ENCODE measurements at places on chromosomes 7 and 10.

GRCh38 chr10:26681076-26681475, 16.4 kb upstream of the PDSS1 start:
- DNase-seq, result no peak

- DNase-seq, result peak; percentile 47
Measured at GRCh38 chr10:6973899-6974298, 393.8 kb upstream of the PRKCQ start.

DNA sequence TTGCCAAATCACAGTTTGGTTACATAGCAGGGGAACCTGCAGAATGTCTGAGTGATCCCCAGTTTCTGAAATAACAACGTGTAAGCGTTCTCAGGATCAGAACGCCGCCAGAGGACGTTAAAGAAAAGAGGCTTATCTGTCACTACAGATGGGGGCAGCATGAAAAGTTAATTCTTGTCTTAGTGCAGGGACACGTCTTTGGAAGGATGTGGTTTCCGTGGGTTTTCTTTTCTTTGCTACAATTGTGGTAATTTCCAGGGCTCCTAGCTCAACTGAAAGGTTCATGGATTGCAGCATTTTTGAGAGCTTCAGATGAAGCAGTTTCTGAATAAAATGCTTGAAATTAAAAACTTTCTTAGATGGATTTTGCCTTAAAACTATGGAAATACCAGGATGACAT, 106.6 kb downstream of the PRKCQ start:
- DNase-seq, result peak; percentile 49

DNA sequence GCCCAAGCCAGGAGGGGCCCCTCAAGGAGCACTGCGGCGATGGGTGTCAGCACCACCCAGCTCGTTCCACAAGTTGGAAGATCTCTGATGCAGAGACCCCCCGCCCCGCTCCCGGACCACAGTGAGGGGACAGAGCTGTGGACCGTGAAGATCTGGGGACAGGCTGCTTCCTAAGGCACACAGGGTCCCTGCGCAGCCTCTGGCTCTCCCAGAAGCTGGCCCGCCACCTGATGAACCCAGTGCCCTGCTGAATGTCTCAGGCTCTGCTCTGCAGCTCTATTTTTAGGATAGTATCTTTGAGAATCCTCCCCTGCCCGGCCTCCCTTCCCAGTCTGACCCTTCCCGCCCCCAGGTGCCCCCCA, 29.7 kb downstream of the GBX1 start:
- DNase-seq, result no peak

DNA sequence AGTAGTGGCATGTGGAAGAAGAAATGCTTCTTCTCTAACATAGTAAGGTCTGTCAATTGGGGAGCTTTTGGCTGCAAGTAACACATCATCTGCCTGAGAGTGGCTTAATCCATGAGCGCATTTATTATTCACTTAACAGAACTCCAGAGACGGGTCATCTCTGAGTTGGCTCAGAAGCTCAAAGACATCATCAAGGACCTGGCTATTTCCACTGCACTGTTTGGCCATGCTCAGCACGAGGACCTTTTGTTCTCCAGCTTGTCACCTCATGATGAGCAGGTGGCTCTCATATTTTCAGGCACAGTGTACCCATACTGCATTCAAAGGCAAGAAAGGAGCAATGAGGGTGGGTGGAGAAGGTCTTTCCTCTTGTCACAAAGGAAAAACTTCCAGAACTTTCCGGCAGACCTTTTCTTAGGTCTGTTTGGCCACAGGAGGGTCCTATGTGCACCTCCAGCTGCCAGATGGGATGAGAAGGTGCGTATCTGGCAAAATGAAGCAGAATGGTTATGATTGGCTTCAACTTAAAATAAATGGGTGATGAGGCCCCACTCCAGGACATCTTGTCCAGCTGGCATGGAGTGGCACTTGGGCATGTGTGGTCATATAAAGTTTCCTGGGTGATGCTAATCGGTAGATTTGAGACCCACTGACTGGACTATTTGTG, 55.6 kb upstream of the SHH start:
- DNase-seq, result no peak

DNA sequence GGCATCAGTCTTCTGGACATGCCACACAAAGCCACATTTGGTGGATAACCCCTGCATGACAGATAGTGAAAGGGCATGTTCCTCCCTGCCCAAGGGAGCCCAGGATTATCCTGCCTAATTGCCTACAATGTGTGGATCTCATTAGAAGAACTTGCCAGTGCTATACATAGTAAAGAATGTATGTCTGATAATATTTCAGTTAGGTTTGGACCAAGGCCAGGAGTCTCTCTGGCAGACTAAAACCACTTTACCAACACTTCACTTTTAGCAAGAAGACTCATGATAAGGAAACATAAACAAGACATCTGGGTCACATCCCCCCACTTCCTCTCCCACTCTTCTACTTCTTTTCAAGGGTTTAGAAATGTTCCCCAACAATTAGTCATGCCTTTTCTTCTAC, 196.7 kb downstream of the MTERF1 start:
- no peak for DNase-seq

- DNase-seq, result no peak
Measured at GRCh38 chr7:129914536-129915272, 38.1 kb downstream of the UBE2H start.

- DNase-seq, result no peak
Measured at GRCh38 chr7:156558198-156558597, 82.4 kb upstream of the RNF32 start.

GRCh38 chr10:13956826-13957225, 370.1 kb downstream of the PRPF18 start:
- no peak for DNase-seq

GRCh38 chr7:85341121-85341520, 154.3 kb upstream of the SEMA3D start:
- DNase-seq, result no peak

GRCh38 chr10:15068802-15069201, 19.8 kb downstream of the ACBD7 start:
- no peak for DNase-seq

DNA sequence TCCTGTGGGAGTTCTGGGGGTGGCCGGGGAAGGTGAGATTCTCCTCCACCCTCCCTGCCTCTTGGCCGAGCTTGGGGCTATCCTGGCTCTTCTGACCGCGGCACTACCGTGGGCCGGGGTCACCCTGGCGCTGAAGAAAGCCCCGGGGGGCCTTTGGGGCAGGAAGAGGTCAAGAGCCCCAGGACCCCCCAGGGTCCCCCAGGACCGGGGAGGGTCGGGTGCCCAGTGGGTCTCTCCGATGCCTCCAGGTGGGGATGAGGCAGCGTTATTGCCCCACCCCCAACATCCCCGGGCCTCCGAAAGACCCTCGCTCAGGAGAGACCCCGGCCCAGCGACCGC, 439 bp upstream of the KNDC1 start:
- DNase-seq, result no peak

- no peak for DNase-seq
Measured at GRCh38 chr7:148809856-148810255, 74.2 kb downstream of the EZH2 start.

GRCh38 chr10:28594406-28594805, 61.5 kb downstream of the WAC start:
- DNase-seq, result peak; percentile 12

DNA sequence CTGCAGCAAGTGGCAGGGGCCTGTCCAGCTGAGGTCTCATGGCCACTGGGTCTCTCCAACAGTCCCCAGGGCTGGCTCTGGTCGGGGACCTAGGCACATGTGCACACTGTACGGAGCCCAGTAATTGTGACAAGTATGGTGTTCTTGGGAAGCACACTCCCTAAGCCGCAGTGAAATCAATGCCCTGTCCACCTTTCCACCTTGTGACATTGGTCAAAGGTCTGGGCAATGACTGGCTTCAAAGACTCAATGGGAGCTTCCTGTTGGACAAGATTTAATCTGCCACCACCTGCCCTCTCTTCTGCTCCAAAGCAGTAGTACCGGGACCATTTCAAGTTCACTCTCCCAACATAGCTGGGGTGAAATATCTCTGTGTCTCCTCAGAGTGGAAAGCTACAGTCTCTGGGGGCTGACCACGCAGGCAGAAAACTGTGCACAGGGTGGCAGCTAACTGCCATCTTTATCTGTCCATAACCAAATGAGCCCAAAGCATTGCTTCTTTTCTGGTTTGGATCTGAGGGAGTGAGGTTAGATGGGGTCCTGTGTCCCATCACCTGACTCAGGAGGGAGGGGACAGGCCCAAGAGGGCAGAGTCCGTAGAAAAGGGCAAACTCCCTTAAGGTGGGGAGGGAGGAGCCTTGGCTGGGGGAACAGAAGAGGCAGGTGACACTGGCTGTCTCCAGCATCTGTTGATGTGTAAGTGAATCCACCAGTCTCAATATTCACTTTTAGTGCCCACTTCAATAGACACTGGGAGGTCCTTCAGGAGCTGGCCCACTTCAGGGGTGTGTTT, 307.7 kb downstream of the TNS3 start:
- DNase-seq, result no peak

GRCh38 chr7:67343572-67343971, 346.9 kb downstream of the TYW1 start:
- DNase-seq, result no peak

GRCh38 chr10:79102498-79102874, 33.7 kb downstream of the ZMIZ1 start:
- DNase-seq, result no peak

Measured in naive thymus-derived CD8-positive, alpha-beta T cell (primary cell).